ENCODE measurements at places on chromosomes 5 and 9.

DNA sequence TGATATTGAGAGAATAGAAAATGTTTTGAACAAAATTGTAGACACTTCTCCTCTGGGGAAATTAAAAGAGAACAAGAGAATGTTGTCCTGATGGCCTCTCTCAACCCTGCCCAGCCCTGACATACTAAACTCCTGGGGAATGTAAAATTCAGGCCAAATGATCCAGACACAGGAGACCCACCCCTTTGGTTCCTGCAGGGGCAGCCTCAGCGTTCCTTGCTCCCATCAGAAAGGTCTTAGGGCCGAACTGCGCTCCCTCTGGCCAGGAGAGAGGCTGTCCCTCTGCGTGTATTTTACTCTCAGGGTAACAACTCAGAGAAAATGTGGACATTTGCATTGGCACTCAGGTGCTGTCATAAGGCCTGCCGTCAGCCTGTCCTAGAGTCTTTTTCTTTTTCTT lies 616.3 kb upstream of the KLF4 start:
- no peak for DNase-seq

DNA sequence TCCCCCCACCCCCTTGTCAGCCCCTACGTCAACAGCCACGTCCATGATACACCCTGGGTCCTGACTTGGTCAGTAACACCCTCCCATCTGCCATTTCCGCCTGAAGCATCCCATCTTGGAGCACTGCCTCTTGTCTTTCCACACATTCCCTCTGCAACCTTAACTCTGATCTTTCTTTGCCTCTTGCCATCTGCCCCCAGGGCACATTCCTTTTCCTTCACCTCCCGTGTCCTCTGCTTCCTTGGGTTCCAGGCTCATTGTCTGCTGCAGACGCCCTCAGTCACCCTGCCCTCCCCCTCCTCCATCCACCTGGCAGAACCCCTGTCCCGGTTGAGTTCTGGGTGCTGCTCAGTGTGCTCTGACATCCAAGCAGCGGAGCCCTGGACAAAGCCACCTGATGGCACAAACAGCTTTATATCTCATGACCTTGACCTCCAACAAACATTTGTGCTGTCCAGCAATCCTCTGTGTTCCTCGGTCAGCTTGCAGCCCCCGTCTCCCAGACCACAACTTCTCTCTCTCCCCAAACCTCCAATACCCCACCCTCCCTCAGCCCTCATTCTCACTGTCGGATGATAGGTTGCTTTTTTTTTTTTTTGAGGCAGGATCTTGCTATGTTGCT lies 97.7 kb upstream of the IER5L start:
- DNase-seq, result no peak

DNA sequence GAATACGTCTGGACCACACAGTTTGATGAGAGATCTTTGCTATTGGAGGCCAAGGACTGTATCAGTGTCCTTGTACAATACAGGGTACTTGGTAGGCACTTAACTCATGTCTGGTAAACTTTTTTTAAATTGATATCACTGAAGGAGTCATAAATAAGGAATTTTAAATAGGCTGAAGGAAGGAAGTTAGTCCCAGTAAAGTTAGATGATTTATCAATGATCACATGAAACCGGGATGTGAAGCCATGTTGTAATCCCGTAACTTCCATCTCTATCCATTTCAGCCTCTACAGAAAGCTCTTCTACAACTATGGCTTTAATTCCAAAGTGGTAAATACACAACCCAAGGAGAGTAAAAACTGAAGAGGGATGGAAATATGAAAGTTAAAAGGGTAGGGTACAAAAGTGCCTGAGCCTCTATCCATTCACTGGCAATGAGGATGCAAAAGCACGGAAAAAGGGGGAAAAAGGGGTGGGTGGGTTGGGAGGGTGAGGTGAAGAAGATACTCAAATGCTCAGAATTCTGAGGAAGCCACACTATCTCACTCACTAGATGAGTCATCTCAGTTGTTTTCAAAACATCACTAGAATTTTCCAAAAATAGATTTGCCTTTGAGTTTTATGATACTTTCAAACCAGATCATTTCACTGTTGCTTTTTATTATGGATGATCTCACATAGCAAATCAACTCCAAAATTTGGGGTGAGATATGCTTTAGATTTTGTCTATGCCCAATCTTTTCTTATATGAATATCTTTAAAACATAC lies 1053.5 kb downstream of the NR2F1-AS1 start:
- no peak for DNase-seq

DNA sequence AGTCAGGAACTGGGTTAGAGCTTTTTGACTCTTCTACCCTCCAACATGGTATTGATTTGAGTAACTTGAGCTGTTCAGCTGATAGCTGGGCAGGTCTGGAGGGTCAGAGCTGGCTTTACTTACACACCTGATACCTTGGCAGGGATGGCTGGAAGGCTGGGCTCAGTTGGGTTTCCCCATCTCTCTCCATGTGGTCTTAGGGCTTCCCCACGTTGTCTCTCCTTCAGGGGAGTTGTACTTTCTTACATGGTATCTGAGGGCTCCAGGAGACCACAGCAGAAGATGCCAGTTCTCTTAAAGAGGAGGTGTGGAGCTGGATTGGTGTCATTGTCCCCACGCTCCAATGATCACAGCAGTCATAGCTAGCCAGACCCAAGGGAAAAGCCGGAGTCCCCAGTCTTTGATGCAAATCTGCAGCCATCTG lies 25.6 kb downstream of the ISOC1 start:
- DNase-seq, result no peak

GRCh38 chr5:171415115-171415730 lies 4.2 kb upstream of the FGF18 start:
- no peak for DNase-seq

DNA sequence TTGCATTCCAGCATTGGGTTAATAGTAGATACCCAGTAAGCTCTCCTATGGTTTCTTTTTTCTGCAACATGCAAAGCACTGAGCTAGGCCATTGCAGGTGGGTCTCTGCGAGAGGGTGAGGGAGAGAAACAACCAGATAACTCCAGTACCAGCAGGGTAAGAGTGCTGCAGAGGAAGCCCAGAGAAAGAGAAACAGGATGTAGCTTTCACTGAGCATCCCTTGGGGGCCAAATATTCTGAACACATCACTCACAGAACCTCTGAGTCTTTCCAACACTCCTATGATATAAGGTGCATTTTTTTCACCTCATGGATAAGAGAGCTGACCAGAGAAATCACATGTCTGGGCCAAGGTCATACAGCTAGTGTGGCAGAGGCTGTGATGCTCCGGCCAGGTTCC lies 76.7 kb downstream of the TRIM32 start:
- no peak for DNase-seq

- peak; percentile 74 for DNase-seq
Observed at GRCh38 chr5:180071531-180072255, at the start of gene RNF130. Gene RNF130, minus strand, starts transcription at chr5:180071759. Its CDS starts 57 bp downstream, at chr5:180071702.

DNA sequence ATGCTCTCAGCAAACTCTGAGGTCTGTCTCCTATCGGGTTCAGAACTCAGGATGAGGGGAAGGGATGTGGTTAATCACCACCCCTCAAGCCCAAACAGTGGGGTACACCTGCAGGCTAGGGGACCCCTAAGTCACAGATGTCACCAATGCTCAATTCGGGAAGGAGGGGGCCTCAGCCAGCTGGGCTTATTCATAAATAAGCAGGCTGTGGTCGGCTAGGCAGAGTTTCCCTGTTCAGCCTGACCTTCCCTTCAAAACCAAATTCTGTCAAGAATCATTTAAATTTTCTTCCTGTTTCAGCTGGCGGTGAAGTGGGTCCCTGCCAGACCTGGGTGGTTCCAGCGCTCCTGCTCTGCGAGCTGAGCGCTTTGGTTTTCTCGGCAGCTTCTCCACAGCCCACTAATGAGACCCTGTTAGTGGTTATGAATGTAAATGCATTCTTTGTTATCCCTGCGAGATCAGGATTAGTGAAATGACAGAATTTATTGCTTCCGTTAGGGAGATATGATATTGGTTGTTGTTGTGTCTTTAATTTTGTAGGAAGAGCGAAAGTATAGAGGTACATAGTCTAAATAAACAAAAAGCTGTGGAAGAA lies 68.3 kb downstream of the AK8 start:
- no peak for DNase-seq

- no peak for DNase-seq
Observed at GRCh38 chr9:120616966-120617935, 37.3 kb upstream of the CDK5RAP2 start.

DNA sequence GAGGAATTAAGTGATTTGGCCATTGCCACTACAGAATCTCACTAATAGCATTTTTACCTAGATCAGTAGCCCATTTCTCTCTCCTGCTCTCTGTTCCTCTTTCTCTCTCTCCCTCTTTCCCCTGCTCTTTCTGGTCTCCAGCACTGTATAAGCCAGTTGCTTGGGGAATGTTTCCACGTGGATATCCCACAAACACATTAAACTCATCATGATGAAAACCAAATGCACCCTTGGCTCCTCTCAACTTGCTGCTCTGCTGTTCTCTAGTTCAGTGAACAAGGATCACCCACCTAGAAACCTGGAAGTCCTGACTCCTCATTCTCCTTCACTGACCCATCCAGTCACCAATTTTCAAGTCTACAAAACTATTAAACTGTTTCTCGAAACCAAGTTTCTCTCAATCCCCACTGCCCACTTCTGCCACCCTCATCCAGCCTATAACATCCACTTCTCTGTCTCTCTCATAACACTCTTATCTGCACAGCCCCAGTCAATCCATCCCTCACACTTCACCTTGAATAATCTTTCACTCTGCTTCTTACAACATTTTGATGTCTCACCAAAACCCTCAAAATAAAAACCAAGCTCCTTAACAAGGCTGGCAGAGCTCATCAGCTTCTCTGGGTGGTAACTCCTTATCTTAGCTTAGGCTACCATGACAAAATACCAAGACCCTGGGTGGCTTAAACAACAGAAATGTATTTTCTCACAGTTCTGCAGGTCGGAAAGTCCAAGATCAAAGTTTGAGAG lies 79.3 kb downstream of the ARL15 start:
- no peak for DNase-seq

DNA sequence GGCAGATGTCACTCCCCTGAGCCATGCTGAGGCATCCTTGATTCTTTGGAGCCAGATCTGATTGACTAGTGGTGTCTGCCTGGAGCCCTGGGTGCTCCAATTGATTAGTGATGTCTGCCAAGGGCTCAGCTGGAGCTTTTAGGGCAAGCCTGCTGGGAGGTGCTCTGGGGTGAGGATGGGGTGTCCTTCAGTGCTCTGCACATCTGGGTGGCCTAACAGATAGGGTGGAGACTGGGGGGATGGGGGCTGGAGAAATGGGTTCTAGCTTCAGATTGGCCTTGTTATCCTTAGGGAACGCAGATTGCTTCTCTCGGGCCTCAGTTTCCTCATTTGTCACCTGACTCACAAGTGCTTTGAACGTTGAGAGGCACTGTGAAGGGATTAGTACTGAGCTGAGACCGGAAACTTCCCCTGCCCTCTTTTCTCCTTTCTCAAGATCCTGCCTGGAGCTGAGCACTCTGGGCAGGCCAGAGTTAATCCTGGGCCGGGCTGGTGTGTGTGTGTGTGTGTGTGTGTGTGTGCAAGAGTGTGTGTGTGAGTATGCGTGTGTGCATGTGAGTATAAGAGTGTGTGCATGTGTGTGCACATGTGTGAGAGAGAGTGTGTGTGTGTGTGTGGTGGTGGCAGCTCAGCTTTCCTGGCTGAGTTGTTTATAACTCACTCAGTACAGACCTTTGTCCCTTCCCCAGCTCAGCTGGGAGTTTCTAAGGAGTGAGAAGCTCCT lies 5.6 kb upstream of the IER5L start:
- DNase-seq, result no peak

GRCh38 chr5:141789330-141789729 lies 88.9 kb downstream of the PCDH1 start:
- DNase-seq, result no peak

DNA sequence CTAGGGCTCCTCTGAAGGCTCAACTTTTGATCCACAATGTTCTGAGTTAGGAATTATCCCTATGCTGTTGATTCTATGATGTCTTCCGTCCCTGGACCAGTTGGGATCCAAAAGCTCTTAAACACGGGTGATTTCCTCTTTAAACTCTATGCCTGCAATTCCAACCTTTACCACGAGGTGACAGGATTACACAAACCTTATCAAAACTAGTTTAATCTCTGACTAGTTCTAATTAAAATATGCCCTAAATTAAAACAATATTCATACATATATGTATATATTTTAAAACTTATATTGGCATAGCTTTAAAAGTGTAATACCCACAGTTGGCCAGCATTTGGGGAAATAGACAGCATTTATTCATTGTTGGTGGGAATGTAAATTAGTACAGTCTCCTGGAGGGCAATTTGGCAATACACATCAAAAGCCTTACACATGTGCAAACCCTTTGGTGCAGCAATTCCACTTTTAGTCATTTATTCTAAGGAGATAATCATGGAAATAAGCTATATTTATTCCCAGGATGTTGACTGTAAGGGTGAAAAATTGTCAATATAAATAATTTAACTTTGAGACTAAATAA lies 51.6 kb upstream of the PHYKPL start:
- no peak for DNase-seq

DNA sequence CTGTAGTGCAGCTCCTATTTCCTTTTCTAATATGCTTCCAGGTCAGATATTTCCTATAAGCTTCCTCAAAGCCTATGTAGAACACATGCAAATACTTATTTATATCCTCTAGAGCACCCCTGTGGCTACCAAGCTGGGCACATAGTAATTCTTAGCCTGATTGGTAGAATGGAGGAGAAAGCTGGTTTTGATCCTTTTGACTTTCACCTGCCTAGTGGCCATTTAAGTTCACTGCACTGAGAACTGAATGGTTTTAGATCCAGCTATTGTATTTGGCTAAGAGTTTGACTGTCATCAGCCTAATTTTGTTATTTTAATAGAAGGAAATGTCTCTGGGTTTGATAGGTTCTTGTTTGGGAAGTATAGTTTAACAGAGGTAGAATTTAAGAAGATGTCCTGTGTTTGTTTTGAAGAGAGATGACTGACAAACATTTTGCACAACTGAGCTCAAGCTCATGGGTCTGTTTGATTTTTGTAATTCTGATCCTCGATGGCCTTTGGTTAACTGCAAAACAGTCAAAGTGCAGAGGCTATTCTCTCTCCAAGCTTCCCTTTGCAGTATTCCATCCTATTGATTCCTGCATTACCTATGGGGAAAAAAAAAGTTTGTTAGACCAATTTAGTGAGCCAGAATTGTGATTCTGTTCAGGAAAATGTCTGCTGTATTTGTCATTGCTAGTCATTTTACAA lies 85.4 kb downstream of the KCNN2 start:
- DNase-seq, result no peak

- DNase-seq, result no peak
Observed at GRCh38 chr5:75545131-75545530, 33.4 kb downstream of the POLK start.

Measured in smooth muscle cell of the brain vasculature (primary cell).